Activated naive CD4-positive, alpha-beta T cell treated with anti-CD3 and anti-CD28 coated beads, Interleukin-2, amount 10 ng/mL, durations not matched to agents 7 days and 5 days (primary cell): ENCODE measurements at places on chromosomes 5 and 9.

DNA sequence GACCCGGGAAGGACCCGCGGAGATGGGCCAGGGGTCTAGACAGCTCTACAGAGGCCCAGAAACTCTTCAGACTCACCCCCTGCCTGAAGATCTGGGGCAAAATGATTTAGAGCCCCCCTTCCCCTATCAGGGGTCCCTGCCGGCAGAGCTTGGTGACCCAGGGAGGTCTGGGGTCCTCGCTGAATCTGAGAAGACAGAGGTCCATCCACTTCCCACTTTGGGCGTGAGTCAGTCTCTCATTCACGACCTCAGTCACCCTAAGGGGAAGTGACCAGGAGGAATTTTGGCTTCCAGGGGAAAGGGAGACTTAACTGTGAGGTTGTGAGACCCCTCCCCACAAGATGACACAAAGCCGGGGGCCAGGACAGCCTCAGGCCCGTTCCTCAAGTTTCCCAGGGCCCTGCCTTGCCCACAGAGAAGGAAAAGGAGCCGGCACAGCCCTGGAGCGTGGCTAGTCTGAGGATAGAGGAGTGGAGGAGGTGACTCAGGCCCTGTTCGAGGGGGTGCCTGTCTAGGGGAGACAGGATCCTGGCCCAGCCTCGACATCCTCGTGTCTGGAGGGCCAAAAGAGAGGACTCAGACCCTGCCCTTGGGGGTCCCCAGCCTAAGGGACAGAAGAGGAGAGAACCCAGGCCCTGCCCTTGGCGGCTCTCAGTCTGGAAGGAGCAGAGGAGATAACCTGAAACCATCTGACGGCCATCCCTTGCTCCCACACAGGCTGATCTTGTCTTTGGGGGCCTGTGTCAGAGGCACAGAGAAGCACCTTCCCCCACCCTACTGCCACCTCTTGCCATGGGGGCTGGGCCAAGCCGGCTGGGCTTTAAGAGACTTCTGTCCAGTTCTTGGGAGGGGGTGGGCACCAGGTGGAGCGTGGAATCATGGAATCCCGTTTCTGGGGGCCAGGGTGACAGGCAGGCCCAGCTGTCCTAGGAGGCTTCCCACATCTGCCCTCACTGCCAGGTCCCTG is 889 bp downstream of the PDLIM4 start:
- peak; percentile 20 for DNase-seq
- H3K27ac ChIP-seq = no peak overlapping the region
- H3K36me3 ChIP-seq = no peaks in the 10 kb centered on the region
- peaks cover 64% of the 10 kb centered on the region for H3K27me3 ChIP-seq
- H3K4me1 ChIP-seq = no peaks in the 10 kb centered on the region

DNA sequence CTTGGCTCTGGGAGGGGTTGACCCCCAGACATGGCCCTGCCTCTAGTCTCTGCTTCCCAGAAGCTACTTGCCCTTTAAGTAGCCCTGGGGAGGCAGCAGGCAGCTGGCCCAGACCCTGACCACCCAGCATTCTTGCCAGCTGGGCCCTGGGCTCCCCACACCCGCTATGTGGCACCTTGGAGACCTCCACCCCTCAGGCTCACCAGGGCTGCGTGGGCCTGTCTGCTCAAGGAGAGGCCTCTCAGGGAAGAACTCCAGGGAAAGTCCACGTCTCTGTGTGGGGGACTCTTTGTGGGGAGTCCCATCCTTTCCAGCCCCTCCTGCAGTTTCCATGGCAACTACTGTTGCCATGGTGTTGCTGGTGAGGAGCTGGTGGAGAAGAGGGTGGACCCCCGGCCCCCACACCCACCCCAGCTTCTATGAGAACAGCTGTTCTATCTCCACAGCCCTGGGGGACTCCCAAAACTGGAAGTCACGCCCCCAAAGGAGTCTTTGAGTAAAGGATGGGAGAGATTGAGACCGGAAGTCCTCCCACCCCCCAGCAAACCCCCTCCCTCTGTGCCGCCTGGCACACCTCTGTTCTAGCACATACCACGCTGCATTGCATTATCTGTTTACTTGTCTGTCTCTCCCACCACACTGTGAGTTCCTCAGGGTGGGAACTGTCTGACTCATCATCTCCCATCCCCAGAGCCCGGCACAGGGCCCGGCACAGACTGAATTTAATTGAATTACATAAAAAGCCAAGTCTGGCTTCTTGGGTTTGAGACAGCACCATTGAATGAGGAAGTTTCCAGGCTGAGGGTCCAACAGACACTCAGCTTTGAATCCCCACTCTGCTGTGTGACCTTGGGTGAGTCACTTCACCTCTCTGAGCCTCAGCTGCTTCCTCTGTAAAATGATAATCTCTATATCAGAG is 12.6 kb downstream of the DNM1 start:
- H3K27me3 ChIP-seq = peaks cover 78% of the 10 kb centered on the region
- DNase-seq = no peak
- H3K36me3 ChIP-seq = no peaks in the 10 kb centered on the region
- no peak overlapping the region for H3K27ac ChIP-seq
- no peak overlapping the region for H3K4me3 ChIP-seq

GRCh38 chr9:99601571-99602111 is 220.0 kb upstream of the NR4A3 start:
- no peak overlapping the region for H3K27ac ChIP-seq
- no peaks in the 10 kb centered on the region for H3K4me1 ChIP-seq
- H3K36me3 ChIP-seq = no peaks in the 10 kb centered on the region
- no peak for DNase-seq
- no peak overlapping the region for H3K4me3 ChIP-seq
- H3K27me3 ChIP-seq = no peaks in the 10 kb centered on the region

GRCh38 chr5:88503406-88503805 is 234.8 kb upstream of the TMEM161B start:
- no peaks in the 10 kb centered on the region for H3K36me3 ChIP-seq
- peaks cover 20% of the 10 kb centered on the region for H3K4me1 ChIP-seq
- peaks cover 13% of the 10 kb centered on the region for H3K27me3 ChIP-seq
- H3K27ac ChIP-seq = no peak overlapping the region
- no peak for DNase-seq

DNA sequence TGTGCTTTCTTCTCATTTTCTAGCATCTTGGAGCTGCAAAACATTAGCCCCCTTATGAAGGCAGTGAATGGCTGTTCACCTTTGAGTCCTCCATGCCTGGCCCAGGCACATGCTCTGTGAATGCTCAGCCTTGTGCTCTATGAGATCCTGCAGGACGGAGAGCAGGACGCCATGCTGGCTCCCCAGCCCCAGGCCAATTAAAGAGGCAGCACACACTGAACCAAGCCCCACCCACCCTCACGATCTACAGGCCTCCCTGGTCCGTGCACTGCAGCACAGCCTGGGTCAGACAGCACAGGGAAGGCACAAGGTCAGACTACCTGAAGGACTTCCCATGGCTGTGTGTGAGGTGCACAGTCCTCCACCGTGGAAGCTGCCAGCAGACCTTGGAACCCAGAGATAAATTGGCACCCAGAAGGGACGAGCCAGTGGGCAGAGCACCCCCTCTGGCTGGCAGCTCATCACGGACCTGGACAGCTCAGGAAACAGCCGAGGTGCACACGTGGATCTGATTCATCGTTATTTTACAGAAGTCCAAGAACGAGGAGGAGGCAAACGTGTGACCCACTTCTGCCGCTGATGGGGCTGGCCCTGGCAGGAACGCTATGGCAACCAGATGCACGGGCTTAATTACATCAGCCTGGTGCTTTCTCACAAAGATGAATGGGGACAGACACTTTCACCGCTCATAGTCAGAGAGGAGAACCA is 59.5 kb downstream of the OLFM1 start:
- DNase-seq = no peak
- H3K4me1 ChIP-seq = no peaks in the 10 kb centered on the region
- no peak overlapping the region for H3K4me3 ChIP-seq
- H3K36me3 ChIP-seq = no peaks in the 10 kb centered on the region
- no peaks in the 10 kb centered on the region for H3K27me3 ChIP-seq
- no peak overlapping the region for H3K27ac ChIP-seq

- no peak overlapping the region for H3K4me3 ChIP-seq
- peaks cover 7% of the 10 kb centered on the region for H3K4me1 ChIP-seq
- H3K36me3 ChIP-seq = no peaks in the 10 kb centered on the region
- no peak for DNase-seq
These were observed 8.6 kb upstream of the PRRC2B start for GRCh38 chr9:131385296-131385695.

GRCh38 chr5:10563110-10563944 is 543 bp upstream of the ANKRD33B start:
- peaks cover 83% of the 10 kb centered on the region for H3K27me3 ChIP-seq
- DNase-seq = peak; percentile 64
- H3K36me3 ChIP-seq = no peaks in the 10 kb centered on the region
- peaks cover 24% of the 10 kb centered on the region for H3K4me1 ChIP-seq
- no peak overlapping the region for H3K27ac ChIP-seq

DNA sequence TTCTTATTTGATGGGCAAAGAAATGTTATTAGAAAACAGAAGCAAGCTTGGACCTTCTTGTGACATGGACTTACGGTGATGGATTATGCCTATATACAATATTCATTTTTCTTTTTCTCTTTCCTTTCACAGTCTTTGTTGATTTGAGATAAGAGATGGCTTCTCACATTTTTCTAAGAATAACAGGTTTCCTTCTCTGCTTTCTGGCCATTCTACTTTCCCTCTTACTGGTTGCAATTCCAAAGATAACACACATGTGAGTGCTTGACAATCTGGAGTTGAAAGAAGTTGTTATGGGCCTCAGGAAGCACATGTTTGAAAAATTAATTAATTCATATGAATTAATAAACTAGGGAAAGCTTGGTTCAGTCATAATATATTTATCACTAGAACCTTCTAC is 89.8 kb upstream of the RPS23 start:
- no peak overlapping the region for H3K27ac ChIP-seq
- no peak overlapping the region for H3K4me3 ChIP-seq
- no peak for DNase-seq
- peaks cover 4% of the 10 kb centered on the region for H3K27me3 ChIP-seq
- H3K4me1 ChIP-seq = no peaks in the 10 kb centered on the region
- no peaks in the 10 kb centered on the region for H3K36me3 ChIP-seq
